Cortex of kidney (tissue), 1 donor: ENCODE measurements at places on chromosomes 5 and 9.

GRCh38 chr9:73009649-73010288, 56.9 kb upstream of the ALDH1A1 start:
- DNase-seq = no peak

GRCh38 chr9:72596451-72597180, 75.2 kb downstream of the TMC1 start:
- DNase-seq = no peak

DNA sequence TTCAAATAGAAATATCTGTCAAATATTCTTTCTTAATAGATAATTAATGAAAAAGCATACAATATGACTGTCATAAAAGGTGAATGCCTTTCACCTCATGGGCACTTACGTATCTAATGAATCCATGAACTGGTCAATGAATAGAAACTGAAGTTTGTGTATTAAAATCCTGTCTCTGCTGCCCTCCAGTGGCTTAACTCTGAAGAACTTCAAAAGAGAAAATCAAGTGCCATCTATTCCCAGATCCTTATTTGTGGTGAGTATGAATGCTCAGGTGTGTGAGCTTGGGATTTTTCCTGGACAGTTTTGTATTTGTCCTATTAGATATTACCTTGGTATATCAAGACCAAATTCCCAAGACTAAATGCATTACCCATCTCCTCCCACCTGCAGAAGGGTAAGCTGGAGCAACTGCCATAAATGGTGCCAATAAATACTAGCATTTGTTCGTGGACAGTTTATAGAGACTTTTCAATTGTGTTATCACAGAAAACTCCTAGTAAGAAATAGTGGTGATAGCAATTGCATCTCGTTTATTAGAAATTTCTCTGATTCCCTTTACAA, 44.0 kb upstream of the SVEP1 start:
- no peak for DNase-seq

DNA sequence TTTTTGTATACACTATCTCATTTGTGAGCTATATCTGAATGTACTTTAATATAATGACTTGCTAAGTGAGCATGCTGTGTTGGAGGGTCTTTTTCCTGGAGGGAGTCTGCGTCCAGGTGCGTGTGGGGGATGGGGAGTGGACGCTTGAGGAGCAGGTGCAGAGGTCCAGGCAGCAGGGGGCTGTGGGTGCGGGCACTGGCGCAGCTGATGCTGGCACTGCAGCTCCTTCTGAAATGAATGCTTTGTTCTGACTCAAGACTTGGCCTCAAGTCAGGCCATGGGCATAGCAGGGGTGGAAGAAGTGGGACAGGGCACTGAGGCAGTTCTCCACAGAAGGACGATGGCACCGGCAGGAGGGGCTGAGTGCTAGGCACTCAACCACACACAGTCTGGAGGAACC, 165.7 kb upstream of the IRX1 start:
- no peak for DNase-seq

DNA sequence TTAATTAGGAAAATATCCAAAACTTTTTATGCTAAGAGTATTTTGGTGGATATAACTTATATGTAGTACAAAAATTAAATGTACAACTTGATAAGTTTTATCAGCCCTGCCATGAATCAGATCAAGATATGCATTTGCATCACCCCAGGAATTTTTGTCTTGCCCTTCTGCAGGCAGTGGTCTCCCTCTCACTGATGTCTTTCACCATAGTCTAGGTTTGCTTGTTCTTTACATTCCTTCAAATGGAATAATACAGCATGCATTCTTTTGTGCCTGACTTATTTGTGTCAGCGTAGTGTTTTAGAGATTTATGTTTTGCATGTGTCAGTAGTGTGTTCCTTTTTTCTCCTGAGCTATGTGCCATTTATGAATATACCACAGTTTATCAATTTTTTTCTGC, 36.4 kb downstream of the RNF180 start:
- no peak for DNase-seq

- DNase-seq = no peak
Measured at GRCh38 chr5:119385536-119386128, 29.8 kb downstream of the TNFAIP8 start.

DNA sequence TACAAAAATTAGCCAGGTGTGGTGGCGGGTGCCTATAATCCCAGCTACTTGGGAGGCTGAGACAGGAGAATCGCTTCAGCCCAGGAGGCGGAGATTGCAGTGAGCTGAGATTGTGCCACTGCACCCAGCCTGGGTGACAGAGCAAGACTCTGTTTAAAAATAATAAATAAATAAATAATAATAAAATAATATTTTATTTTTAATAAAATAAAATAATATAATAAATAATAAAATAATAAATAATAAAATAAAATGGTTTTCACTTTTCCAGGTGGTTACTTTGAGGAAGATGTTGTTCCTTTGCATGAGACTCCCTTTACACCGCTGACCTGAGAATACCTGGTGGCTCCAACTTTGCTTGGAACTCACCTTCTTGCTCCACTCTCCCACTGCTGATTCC, 82.8 kb downstream of the RCL1 start:
- DNase-seq = no peak

- no peak for DNase-seq
Measured at GRCh38 chr5:132498152-132498551, 7.6 kb upstream of the IRF1 start.

DNA sequence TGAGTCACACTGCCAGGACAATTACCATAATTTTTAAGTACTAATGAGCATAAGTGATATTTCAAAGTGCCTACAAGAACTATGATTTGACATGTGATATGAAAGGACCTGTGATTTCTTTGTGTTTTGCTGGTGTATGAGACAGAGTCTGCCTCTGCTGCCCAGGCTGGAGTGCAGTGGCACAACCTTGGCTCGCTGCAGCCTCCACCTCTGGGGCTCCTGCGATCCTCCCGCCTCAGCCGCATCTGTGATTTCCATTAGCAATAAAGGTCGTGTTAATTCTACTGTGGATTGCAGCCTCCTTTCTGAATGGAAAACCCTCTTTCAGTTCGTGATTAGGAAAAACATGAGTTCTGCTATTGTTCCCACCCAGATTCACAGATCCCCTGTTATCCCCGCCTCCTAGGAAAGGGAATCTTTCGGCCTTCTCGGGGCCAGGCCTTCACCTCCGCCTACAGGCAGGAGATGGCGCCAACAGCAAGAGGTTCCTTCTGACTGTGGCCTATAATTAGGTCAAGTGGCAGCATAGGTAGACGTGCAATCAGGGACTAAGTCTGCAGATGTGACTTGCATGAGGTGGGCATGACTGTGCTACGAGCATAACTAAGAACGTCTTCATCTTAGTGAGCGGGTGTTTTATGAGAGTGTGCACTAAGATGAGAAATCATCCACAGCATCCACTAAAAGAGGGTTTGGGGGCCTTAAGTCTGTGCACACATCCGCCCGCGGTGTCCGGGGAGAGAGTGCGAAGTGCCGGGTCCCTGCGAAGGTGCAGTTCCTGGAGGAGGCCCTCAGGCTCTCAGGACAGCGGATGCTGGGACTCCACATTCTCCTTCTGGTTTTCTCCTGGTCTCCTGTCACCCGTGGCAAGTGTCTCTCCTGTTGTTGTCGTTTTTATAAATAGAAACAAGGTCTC, 23.1 kb downstream of the TRIM7 start:
- DNase-seq = no peak
